Fibroblast of skin of right quadriceps (primary cell): ENCODE measurements at places on chromosomes 6 and 20.

GRCh38 chr6:99822741-99823512 lies 171.1 kb downstream of the MCHR2 start:
- DNase-seq: peak; percentile 41

GRCh38 chr6:136666041-136666440 lies 115.8 kb upstream of the MAP7 start:
- DNase-seq: no peak

GRCh38 chr20:1931830-1932229 lies 36.6 kb downstream of the SIRPA start:
- DNase-seq: no peak

GRCh38 chr6:56243518-56244070 lies 3.8 kb downstream of the COL21A1 start:
- no peak for DNase-seq

DNA sequence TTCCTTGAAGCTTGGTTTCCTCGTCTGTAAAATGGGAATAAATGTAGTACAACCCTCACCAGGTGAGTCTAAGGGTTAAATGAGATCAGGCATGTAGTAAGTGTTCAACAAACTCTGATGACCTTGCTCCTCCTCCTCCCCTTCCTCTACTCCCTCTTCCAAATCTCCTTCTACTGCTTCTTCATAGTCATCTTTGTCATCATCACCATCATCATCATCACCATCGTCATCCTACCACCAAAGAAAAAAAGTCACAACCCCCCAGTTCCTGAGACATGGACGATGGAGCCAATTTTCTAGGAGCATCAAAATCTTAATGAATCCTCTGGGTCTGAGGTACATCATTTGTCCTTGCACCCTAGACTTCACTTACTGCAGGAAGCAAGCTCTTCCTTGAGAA lies 240.0 kb downstream of the ANKRD60 start:
- no peak for DNase-seq

- DNase-seq: peak; percentile 18
These were observed 455.3 kb downstream of the HACE1 start for GRCh38 chr6:104404377-104404776.

- no peak for DNase-seq
These were observed 46.2 kb downstream of the MAN1A1 start for GRCh38 chr6:119303164-119303887.

DNA sequence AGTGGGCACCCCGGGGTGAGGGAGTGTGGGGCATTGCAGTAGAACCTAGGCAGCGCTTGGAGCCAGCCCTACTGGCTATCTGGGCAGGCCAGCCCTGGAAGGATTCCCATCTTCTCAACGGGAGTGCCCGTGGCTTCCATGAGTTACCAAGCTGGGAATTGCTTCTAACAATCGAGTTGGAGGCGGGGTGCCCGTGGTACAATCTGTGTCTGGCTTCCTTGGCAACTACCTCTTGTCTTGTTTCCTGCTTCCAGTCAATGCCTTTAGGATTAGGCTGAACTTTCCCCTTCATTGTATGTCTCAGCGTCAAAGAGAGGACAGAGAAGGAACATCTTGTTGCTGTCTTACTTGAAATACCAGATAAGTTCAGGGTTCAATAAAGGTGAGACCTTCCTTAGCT lies 33.3 kb downstream of the PPP1R14C start:
- no peak for DNase-seq

DNA sequence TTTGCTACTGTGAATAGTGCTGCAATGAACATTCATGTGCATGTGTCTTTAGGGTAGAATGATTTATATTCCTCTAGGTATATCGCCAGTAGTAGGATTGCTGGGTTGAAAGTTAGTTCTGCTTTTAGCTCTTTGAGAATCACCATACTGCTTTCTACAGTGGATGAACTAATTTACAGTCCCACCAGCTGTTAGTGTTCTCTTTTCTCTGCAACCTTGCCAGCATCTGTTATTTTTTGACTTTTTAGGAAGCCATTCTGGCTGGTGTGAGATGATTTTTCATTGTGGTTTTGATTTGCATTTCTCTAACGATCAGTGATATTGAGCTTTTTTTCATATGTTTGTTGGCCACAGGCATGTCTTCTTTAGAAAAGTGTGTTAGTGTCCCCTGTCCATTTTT lies 40.0 kb downstream of the PLG start:
- no peak for DNase-seq

GRCh38 chr6:121748376-121748775 lies 312.9 kb downstream of the GJA1 start:
- DNase-seq: peak; percentile 55

DNA sequence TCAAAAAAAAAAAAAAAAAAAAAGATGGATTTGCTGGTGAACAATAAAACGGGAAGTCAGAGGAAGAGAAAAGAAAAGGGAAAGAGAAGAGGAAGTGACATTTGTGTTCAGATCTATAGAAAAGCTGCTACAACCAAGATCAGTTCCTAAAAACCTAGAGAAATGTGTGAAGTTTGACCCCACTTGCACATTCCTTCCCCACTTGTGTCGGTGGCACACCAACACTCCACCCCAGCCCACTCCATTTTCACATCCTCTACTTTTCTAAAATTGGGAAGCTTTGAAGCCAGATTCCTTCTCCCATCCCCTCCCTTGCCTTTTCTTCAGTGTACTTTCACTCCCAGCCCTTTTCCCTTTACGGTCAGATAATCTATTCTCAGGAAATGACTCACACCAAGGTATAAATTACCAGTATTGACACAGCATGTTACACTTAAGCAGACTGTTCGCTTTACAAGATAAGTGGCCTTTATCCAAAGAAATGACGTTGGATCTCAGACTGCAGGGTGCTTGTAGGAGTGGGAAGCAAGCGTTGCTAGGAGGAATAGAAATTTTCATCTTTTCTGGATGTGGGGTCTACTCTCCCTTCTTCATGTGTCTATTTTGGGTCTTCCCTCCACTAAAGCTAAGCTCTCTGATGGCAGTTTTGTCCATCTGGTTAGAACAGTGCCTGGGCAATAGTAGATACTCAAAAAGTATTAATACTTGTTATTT lies 92.5 kb upstream of the ADGRF1 start:
- peak; percentile 93 for DNase-seq

GRCh38 chr6:141956046-141956761 lies 176.5 kb upstream of the GJE1 start:
- DNase-seq: peak; percentile 8

DNA sequence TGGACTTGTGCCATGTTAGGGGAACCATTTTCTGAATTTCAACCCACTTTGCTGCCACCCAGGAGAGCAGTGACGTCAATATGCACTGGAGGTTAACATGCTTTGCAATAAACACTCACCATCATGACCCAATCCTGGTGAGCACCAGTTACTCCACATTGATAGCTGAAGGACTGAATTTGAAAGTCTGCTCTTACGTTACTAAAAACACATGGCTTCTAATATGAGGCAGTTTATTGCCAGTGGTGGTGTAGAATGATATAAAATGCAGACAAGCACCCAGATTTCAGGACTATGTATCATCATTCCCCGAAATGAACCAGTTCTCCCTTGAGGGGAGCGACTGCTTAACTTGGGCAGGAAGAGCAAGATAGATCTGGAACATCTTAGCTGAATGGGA lies 23.8 kb downstream of the RFPL4B start:
- DNase-seq: peak; percentile 34

GRCh38 chr6:100435299-100435698 lies 29.4 kb downstream of the SIM1 start:
- DNase-seq: no peak

DNA sequence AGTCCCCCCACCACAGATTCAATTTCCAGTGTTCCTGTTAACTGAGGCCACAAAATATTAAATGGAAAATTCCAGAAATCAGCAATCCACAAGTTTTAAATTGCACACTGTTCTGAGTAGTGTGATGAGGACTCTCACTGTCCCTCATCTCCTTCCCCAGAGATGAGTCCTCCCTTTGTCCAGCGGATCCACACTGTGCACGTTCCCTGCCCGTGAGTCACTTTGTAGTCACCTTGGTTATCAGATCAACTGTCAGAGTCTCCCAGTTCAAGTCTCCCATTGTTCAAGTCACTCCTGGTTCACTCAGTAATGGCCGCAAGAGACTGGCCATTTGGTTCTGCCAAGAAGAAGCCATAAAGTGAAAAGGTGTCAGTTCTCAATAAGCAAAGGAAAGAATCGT lies 168.6 kb upstream of the AFDN start:
- DNase-seq: no peak

- peak; percentile 11 for DNase-seq
These were observed 14.7 kb downstream of the UQCC2 start for GRCh38 chr6:33696548-33697518.

DNA sequence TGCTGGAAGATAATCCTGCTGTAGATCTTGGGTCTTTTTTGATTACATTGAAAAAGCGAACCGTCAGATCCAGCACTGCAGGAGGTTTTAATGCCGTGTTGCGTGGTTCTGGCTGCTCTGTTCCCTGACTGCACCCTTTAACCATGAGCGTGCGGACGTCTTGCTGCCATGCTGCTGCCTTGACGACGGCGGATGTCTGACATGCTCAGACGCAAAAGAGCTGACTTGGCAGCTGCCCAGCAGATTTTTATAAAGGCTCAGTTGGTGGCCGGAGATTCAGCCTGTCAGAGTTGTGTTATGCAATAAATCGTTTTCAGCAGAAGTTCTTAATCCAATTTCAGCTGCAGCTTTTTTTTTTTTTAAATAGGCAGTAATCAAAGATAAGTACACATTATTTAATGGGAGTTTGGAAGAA lies 119.4 kb downstream of the JARID2 start:
- DNase-seq: peak; percentile 95

- DNase-seq: peak; percentile 60
These were observed 28.1 kb upstream of the AKAP7 start for GRCh38 chr6:131107151-131107550.

DNA sequence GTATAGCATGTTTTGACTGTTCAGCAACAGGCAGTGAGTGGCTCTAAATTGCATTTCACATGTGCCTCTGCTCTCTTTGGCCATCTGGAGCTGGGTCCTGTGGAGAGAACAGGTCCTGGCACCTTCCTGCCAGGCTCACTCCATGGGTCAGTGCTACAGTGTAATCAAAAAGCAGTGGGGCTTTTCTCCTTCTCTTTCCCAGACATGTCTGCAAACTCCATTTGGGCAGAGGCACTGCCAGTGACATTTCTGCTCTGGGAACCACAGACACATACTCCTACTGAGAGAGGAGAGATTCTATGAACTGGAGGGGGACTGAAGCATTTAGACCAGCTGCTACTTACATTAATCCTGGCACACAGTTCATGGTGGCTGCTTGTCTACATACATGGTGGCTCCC lies 68.3 kb upstream of the TRAF3IP2 start:
- no peak for DNase-seq

- peak; percentile 15 for DNase-seq
These were observed 142.5 kb upstream of the PREP start for GRCh38 chr6:105545228-105545920.

DNA sequence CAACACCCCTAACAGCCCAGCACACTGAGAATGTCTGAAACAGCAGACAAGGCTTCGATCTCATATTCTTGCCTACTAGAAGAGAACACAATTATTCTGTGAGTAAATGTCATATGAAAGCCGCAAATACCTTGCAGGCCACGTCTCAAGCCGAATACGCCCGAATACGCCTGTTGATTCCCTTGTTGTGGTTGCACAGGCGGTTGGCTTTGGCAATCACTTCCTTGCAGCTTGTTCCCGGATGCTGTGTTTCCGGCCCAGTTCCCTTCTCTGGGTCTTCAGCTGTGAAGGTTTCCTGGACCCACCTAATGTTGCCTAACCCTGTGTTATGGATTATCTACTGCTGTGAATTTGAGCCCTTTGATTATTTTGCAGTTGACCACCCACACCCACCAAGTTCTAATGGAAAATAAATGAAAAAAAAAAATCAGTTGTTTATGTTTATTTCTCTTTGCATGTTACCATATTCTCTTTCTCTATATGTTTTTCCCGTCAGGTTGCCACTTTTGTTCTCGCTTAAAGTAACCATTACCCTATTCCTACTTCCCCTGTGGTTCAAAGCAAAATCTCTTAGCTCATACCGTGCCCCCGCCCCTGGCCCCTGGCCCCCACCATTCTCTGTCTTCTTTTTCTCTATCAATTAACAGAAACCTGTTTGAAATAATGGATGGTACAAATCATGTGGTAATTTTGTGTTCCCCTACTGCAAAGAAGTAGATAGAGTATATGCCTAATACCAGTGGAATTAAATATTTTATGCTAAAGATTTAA lies 172.4 kb downstream of the ADGB start:
- peak; percentile 14 for DNase-seq

DNA sequence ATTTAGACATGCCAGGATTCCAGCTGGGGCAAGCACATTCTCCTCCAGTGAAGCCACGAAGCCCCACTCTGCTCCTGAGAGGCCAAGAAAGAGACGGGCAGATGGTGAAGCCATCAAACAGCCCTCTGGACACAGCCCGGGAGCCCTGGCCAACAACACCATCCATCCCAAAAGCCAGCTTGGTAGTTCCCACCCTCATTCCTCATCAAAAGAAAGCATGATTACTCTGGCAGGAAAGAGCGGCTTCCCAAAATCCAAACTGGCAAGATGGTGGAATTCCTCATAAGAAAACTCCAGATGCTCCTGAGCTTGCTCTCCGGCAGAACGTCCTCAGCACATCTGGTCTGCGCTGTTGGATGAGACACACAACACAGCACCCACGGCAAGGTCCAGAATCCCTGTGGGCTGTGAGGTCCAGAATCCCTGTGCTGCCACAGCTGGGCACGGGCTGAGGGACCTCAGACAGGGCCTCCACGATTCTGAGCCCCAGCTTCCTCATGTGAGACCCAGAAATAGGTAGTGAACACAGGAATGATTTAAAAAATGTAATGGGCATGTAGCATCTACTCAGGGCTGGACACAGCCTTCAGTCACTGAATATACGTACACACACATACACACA lies 52.6 kb downstream of the THBS2 start:
- DNase-seq: no peak

- no peak for DNase-seq
These were observed 93.4 kb downstream of the SLC22A23 start for GRCh38 chr6:3363296-3364025.

- DNase-seq: no peak
These were observed 45.3 kb upstream of the HDDC2 start for GRCh38 chr6:125346926-125347563.

DNA sequence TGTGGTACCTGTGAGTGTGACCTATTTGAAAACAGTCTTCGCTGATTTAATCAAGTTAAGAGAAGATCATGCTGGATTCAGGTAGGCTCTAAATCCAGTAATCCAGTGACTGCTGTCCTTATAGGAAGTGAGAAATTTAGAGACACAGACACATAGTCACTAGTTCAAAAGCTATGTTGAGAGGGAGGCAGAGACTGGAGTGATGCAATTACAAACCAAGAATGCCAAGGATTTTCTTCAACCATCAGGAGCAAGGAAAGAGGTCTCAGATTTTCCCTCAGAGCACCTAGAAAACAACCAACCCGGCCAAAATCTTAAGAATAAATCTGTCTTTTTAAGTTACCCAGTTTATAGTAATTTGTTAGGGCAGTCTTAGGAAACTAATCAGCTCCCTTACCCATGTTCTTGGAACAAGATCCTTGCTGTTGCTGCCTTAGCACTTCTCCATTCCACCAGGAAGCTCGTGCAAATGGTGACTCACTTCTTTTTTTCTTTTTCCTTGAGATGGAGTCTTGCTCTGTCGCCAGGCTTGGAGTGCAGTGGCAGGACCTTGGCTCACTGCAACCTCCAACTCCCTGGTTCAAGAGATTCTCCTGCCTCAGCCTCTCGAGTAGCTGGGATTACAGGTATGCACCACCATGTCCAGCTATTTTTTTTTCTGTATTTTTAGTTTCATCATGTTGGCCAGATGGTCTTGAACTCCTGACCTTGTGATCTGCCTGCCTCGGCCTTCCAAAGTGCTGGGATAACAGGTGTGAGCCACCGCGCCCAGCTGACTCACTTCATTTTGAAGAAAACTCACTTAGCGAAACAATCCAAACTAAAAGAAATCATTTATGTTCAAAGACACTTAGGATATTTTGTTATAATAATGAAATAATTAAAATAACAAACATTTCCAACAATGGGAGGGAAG lies 34.4 kb upstream of the ZNF184 start:
- no peak for DNase-seq
